Fibroblast of the conjunctiva (primary cell): ENCODE measurements at places on chromosomes 6 and 20.
A peak's percentile ranks its signal among the peaks of the same experiment; 100 is the strongest.

DNA sequence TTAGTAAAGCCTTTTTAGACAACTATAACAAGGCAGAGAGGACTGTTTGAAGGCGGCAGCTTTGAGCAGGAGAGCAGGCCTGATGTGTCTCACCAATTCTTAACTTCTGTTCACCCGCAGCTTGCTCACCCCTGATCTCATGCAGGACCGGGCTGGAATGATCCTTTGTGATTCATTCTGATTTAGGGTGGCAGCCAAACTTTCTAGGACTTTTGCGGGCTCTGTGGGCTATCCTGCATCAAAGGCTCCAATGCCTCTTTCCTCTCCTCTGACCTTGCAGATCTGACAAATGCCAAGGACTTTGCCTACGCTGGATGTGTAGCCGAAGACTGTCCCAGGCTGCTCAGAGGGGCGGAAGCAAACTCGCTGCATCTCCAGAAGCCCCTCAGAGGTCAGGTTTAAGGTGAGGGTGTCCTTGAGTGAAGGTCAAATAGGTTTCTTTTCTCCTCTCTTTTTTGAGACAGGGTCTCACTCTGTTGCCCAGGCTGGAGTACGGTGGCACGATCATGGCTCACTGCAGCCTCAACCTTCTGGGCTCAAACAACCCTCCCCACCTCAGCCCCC lies 72.3 kb downstream of the VEGFA start:
- DNase-seq, result no peak

DNA sequence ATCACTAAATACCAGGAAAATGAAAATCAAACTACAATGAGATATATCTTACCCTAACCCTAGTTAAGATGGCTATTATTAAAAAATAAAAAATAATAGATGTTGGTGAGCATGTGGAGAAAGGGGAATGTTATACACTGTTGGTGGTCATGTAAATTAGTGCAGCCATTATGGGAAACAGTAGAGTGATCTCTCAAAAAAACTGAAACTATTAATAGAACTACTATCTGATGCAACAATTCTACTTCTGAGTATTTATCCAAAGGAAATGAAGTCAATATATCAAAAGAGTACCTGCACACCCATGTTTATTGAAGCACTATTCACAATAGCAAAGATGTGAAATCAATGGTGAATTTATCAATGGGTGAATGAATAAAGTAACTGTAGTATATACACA lies 48.6 kb downstream of the HLA-A start:
- no peak for DNase-seq

GRCh38 chr6:146047371-146047770 lies 18.5 kb downstream of the GRM1 start:
- no peak for DNase-seq

- DNase-seq, result no peak
Measured at GRCh38 chr6:72930556-72931132, 294.7 kb downstream of the KHDC1L start.

DNA sequence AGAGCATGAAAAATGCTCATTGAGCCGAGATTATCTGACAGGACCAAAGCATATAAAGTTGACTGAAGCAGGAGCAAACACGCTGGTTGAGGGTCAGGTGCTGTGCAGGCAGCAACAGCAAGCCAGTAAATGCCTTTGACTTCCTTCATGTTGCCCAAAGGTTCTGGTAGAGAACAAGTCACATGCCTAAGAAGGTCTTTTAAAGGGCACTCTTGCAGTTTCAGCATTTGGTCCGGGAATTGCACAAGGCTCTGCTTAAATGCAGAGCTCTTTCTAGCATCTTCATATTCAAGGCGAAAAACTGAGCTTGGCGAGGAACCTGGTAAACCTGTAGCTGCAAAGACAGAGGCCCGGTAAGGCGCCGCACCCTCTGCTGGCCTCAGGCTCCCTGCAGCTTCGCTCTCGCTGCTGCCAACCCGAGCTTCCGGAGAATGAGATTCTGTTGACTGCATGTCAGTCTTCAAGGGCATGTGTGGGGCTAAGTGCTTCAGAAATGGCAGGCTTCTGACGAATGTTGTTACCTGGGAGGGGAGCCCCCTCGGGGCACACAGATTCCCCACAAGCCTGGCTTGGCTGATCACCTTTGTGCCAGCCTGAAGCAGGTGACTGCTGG lies 205.2 kb downstream of the KIF16B start:
- no peak for DNase-seq

- no peak for DNase-seq
Measured at GRCh38 chr20:54611708-54612412, 136.5 kb downstream of the DOK5 start.

- no peak for DNase-seq
Measured at GRCh38 chr6:25009393-25009710, 73.6 kb upstream of the RIPOR2 start.

GRCh38 chr20:14744723-14745122 lies 407.3 kb upstream of the FLRT3 start:
- no peak for DNase-seq

- DNase-seq, result no peak
Measured at GRCh38 chr20:18692447-18692846, 104.6 kb downstream of the DTD1 start.

DNA sequence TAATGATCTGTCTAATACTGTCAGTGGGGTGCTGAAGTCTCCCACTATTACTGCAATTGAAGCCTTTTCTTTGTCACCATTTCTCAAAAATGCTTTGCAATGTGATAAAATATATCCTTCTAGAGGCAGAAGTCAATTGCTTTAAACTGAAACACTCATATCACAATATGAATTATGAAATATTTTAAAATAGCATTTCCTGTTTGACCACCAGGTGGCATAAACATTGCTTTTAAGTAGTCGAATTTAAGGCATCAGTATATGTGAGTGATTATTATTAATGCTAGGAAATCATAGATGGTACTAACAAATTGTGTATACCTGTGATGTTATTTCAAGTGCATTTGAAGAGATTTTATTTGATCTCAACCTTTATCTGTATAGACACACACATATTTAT lies 87.5 kb downstream of the MEI4 start:
- DNase-seq, result peak; percentile 6

DNA sequence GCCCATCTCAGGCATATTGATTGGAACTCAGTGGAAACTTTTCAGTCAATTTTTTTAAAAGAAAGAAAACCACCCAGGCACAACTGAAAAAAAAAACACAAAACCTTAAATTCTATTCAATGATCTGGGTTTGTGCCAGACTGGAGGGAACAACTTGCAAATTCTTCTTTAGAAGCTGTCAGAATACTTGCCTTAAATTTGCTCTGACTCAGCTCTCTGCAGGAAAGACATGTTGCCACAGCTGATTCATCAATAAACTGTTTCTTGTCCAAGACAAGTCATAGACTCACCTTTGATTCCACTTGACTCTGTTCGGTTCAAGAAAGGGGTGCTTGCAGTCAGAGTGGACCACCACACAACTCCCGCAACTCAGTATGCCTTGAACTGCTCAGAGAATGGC lies 117.8 kb upstream of the F13A1 start:
- no peak for DNase-seq

DNA sequence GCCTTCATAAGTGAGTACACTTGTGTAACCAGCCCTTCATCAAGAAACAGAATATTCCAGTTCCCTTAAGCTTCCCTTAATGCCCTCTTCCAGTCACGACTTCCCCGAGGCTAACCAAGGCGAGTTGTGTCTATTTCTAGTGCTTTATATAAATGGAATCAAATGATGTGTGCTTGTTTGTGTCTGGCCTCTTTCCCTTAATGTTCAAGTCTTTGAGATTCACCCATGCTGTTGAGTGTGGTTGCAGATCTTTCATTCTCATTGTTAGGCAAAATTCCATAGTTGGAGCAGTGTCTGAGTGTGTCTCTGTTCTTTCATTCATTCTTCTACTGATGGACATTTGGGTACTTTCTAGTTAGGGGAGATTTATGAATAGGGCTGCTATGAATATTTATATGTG lies 135.0 kb downstream of the CEBPB start:
- DNase-seq, result no peak

- no peak for DNase-seq
Measured at GRCh38 chr6:165640806-165641205, 22.2 kb downstream of the PDE10A start.

DNA sequence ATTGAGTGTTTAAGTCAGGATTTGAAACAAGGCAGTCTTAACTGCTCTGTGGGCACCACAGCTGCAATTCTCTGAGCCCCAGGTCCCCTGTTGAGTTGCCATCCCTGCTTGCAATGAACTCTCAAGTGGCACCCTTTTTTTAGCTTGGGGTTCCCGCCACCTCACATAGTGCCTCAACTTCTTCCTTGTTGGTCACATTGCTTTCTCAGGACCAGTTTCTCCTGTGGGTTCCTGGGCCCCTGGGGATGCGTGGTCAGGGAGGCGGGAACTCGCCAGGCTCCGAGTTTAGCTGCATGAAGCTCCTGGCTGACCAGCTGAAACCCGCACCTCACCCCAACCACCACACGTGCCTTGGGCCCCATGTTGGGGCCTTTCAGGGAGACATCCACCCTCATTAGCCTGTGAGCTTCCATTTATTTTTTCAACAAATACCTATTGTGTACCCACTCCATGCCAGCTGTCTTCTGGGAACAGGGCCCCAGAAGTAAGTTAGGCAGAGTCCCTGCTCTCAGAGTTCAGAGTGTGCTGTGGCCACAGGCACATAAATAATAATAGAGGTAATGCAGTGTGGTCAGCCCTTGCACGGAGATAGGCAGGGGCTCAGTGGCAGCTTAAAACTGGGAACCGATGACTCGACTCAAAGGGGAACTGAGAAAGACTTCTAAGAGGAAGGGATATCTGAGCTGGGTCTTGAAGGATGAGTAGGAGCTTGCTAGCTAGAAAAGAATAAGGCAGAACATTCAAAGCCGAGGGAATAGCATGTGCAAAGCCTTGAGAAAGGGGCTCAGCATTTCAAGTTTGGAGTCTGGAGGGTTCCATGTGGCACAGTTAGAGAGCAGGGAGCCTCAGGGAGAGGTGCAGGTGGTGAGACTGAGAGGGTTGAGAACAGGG lies 33.9 kb upstream of the FAM83D start:
- no peak for DNase-seq

GRCh38 chr6:147508866-147509608 lies 547 bp downstream of the SAMD5 start:
- DNase-seq, result no peak

GRCh38 chr20:57707320-57707719 lies 2.5 kb downstream of the PMEPA1 start:
- DNase-seq, result no peak

DNA sequence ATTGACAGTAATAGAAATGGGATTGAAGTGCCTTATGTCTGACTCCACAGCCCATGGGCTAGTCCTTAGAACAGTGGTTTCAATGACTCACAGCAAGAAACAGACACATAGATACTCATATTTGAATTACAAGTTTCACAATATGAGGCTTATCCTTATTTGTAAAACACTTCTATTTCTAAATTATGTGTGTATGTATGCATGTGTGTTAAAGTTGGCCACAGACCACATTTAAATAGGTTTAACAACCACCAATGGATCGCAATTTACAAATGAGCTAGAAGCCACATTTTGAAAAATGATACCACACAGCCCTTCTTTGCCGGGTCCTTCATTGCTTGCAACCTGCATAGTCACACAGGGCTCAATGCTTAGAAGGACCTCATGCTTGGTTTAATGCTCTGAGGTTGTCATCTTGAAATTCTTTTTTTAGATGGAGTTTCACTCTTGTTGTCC lies 157.8 kb upstream of the PREP start:
- DNase-seq, result no peak

DNA sequence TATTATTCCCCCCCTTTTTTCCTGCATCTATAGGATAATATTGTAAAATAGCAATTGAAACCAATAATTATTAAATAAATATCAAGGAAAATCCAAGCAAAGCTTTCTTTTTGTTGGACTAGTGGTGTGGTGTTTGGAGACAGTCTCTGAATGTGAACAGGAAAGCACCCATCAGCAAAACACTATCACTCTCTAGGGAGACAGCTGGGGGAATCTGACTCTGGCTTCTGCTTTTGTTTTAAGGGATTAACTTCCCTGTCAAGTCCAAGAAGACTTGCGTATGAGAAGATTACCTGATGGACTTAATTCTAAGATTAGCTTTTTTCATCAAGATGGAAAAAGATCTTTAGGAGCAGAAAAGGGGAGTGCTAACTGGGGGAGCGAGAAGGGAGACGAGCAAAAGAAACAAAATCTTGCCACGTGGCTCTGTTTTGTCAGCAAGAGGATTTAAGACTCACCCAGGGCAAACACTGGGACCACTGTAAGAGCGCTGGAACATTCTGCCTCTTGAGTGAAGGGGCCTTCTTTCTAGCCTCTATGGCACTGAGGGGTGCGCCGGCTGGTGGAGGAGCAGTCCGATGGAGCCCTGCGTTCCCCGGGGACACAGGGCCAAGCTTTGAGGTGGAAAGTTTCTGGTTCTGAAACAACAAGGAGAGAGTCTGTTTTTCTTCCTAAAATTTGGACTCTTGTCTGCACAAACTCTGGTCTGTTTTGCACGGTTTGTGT lies 570 bp downstream of the TULP4 start:
- no peak for DNase-seq

DNA sequence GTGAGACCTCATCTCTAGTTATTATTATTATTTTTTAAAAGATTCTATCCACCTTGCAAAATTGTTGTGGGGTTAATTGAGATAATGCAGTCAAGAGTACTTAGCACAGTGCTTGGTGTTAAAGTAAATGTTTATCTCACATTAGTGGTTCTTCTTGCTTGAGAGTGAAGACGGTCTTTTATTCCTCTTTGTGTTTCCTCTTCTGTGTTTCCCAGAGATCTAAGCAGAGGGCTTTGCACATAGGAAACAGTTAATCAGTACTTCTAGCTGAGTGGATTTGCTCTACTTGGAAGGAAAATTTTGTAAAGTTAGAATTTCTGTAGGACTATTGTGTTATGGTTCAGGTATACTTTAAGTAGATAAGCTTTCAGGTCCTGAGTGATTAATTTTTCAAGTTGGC lies 3.5 kb downstream of the ARMC2 start:
- DNase-seq, result no peak

- DNase-seq, result no peak
Measured at GRCh38 chr6:44072959-44073611, 54.2 kb downstream of the MRPL14 start.

GRCh38 chr6:159463119-159463829 lies 229.8 kb downstream of the SOD2 start:
- DNase-seq, result peak; percentile 12

GRCh38 chr20:34708621-34709043 lies 4.5 kb downstream of the TP53INP2 start:
- peak; percentile 29 for DNase-seq

DNA sequence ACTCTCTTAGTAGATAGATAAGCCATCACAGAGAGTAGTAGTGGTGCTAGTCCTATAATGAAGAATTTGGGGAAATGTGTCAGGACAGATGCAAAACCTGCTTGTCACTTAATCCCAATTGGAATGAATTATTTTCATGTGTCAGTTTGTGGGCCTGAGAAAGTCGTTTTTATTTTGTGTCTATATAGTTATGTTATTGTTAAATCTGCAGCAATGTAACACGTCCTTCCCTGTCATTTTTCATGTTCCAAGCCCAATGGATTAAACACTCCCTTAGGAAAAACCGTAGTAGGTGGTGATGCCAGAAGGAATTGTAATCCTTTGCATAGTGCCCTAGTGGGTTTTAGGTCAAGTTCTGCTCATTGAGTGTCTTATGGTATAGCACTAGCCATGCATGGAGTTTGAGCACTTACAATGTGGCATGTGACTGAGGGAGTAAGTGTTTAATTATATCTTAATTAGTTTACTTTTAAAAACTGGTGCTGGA lies 105.9 kb upstream of the PRSS16 start:
- no peak for DNase-seq
